ENCODE measurements at places on chromosomes 3 and 15. TPM values are rescaled to one million over a fixed set of nuclear protein-coding genes. Genes with fewer than 3 reads are reported as not detected.

- peak; percentile 57 for DNase-seq
Observed at GRCh38 chr3:141103503-141103902, 52.4 kb downstream of the SPSB4 start.

The CKMT1A gene
- total RNA-seq: 2.6 TPM

DNA sequence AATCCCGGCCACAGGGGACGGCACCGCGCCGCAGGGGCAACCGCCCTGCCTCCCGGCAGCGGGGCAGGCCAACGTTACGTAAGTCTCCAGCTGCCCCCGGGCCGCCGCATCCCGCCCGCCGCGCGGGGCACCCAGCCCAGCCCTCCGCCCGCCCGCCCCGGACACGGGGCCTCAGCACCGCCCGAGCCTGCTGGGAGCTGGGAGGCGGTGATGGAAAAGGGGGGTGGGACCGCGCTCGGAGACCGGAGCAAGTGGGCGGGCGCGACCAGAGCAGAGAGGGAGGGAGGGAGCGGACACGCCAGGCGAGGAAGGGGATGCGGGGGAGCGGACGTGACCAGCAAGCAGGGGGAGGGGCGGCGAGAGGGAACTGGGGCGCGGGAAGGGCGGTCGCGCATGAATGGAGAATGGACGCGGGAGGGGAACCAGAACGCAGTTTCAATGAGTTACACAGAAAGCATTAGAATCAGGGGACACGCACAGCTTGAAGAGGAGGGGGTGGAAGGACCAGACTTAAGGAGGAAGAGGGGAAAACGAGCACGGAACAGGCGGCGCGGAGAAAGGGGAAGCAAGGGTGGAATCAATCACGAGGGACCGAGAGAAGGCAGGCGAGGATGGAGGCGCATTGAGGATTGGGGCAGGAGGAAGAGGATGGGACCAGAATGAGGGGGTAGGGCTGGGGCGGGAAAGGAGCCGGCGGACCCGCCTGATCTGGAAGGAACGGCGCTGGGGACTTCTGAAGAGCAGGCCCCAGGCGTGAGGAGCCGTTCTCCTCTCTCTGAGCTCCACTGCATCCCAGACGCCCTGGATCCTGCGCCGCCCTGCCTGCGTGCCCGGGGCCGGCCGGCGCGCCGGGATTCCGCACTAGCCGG lies 559 bp downstream of the PKM start:
- DNase-seq: peak; percentile 95

GRCh38 chr3:74273091-74273490 lies 341.4 kb downstream of the CNTN3 start:
- DNase-seq: no peak

GRCh38 chr3:124333931-124334640 lies 342.2 kb upstream of the ROPN1 start:
- no peak for DNase-seq

The LDHAL6B gene
- not detected for total RNA-seq

GRCh38 chr15:90530250-90531051 lies 728 bp downstream of the CRTC3 start:
- DNase-seq: peak; percentile 91

GRCh38 chr15:93848490-93848889 lies 382.9 kb upstream of the MCTP2 start:
- DNase-seq: no peak

The ACVR2B gene
- total RNA-seq: 2.7 TPM

The AP2M1 gene
- total RNA-seq: 389 TPM

DNA sequence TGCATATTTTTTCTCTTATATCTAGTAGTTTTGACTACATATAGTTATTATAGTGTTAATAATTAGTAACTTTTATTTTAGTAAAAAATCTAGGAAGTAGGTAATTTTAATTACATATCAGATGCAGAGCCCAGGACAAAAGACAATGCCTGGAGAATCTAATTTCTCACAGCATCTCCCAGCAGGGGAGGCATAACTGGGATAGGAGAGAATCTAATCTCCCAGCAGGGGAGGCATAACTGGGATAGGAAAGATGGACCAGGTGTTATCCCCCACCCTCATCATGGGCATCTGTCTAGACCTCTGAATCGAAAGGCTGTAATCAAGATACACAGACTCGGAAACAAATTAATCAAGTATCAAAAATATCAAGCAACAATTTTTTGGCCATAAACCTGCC lies 58.2 kb downstream of the OSTN start:
- no peak for DNase-seq

- DNase-seq: no peak
Observed at GRCh38 chr15:96413657-96414056, 83.2 kb downstream of the NR2F2 start.

DNA sequence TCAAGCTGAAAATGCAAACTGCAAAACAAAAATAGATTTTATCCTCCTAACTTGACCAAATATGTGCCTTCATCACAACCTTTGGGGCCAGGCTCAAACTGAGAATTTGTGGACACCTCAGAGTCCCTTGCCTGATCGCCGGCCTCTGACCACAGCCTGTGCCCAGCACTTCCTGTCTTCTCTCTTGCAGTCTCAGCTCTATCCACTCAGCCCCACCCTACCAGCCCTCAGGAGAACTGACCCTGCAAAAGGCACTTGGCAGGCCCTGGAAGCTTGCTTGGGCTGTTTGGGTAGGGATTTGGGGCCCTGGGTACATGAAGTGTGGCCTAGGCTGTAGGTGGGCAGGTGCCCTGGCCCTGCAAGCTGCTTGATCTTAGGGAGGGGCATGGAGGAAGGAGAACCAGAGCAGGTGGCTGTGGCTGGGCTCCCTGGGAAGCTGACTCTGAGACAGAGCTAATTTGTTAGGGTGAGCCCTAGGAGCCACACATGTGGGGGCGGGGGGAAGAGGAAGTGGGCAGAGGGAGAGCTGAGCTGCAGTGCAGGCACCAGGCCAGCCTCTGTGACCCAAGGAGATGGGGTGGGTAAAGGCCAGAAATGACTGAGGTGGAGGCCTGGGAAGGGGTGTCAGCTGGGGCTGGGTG lies 8.6 kb downstream of the CLEC3B start:
- DNase-seq: peak; percentile 91

DNA sequence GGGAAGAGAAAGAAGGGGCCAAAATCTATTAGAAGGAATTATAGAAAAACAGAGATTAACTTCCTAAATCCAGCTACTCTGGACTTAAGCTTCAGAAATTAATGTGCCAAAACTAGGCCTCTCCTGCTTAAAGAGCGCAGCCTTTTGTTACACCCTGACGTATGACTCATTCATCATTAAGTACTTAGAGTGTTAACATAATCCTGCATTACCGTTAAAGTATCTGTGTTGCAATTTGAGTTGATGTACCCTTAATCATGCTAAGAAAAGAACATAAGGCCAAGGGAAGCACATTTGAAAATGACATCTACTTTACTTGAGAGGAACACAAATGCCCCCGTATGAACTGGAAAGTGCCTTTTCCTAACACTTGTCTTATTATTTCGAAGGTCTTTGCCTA lies 7.9 kb downstream of the HTR3D start:
- no peak for DNase-seq

DNA sequence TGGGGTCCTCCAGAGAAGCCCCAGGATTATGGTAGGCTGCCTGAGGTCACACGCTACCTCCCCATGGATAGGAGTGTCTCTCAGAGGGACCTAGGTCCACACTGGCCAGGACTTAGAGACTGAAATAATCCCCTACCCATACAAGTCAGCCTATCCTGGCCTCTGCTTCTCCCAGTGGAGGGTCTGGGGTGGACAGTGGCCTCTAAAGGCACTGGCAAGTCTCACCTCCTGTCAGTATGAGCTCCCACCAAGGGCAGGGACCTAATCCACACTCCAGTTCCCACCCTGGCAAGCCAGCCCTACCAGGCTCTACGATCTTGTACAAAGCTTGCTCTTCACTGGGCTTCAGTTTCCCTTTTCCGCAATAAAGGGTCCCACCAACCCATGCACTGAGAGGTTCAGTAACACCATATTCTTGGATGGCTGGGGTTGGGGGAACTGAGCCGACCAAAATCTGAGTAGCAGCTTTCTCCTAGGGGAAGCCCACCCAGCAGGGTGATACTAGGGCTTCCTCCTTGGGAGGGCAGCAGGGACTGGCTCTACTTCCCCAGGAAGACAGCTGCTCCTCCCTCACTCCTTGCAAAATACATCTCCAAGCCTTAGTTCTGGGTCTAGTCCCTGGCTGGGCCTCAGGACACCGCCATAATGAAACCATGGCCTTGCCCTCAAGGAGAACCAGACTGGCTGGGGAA lies 2.4 kb downstream of the CISH start:
- no peak for DNase-seq

Data from mesenteric fat pad (tissue), 1 donor.